ENCODE measurements at places on chromosomes 5 and 9.

GRCh38 chr9:137669261-137669672 is 50.5 kb downstream of the EHMT1 start:
- no peaks in the 10 kb centered on the region for H3K36me3 ChIP-seq
- no peak overlapping the region for H3K27ac ChIP-seq
- no peak overlapping the region for H3K4me3 ChIP-seq
- no peaks in the 10 kb centered on the region for H3K27me3 ChIP-seq

- no peaks in the 10 kb centered on the region for H3K36me3 ChIP-seq
- no peak for DNase-seq
- peak overlapping the region; percentile 64 for H3K27ac ChIP-seq
- peaks cover 29% of the 10 kb centered on the region for H3K4me1 ChIP-seq
Observed at GRCh38 chr9:76161106-76161505, 233.1 kb downstream of the RFK start.

- H3K27me3 ChIP-seq = no peaks in the 10 kb centered on the region
- no peak overlapping the region for H3K27ac ChIP-seq
- H3K4me1 ChIP-seq = peaks cover 27% of the 10 kb centered on the region
- no peak overlapping the region for H3K4me3 ChIP-seq
- H3K36me3 ChIP-seq = no peaks in the 10 kb centered on the region
- DNase-seq = no peak
Observed at GRCh38 chr9:68777070-68777763, 72.2 kb downstream of the PIP5K1B start.

GRCh38 chr5:60679816-60680215 is 20.1 kb downstream of the DEPDC1B start:
- H3K27me3 ChIP-seq = no peaks in the 10 kb centered on the region
- DNase-seq = no peak
- H3K4me1 ChIP-seq = no peaks in the 10 kb centered on the region

- no peak overlapping the region for H3K4me3 ChIP-seq
- H3K27ac ChIP-seq = peak overlapping the region; percentile 12
- no peaks in the 10 kb centered on the region for H3K36me3 ChIP-seq
- no peak for DNase-seq
Observed at GRCh38 chr9:114282926-114283325, 40.0 kb upstream of the ORM1 start.

DNA sequence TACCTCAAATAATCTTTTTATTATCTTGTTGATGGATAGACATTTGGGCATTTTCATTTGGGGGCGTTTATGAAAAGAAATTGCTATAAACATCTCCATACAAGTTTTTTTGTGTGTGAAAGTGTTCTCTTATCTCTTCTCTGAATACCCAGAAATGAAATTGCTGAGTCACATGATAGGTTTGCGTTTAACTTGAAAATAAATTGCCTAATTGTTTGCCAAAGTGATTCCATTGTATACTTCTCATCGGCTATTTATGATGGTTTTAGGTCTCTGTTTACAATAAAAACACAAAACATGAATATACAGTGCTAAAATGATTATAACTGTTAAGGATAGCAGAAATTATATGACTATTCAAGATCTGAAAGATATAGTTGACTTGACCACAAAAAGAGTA is 361.7 kb downstream of the TAF11L14 start:
- H3K36me3 ChIP-seq = no peaks in the 10 kb centered on the region
- no peak overlapping the region for H3K27ac ChIP-seq
- H3K4me1 ChIP-seq = no peaks in the 10 kb centered on the region
- DNase-seq = no peak

DNA sequence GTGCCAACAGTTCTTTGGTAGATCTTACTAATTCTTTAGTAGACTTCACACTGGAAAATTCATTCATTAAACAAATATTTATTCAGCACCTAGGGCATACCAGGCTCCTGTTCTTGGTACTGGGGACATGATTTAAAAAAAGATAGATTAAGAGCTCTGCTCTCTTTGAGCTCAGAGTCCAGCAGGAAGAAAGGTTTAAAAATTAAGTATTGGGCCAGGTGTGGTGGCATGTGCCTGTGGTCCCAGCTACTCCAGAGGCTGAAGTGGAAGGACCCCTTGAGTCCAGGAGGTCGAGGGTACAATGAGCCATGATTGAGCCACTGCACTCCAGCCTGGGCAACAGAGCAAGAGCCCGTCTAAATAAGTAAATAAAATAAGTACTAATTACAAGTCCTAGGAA is 41.4 kb downstream of the ENC1 start:
- H3K27me3 ChIP-seq = no peaks in the 10 kb centered on the region
- no peaks in the 10 kb centered on the region for H3K4me1 ChIP-seq
- no peak overlapping the region for H3K27ac ChIP-seq
- DNase-seq = no peak
- H3K4me3 ChIP-seq = no peak overlapping the region

DNA sequence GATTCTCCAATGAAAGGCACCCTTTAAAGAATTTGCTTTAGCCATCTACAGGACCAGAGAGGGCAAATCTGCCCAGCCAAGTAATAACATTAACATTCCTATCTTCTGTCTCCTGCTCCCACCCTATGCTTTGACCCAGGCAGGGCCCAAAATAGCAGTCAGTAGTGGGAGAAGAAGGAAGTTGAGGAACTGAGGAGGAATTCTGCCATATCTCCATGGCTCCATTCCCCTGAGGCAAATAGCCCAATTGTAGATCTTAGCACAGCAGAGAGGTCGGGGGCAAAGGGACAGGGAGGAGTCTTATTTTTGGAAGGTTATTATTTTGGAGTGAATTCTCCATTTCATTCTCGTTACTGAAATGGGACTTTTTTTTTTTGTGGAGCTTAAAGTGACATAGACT is 111.1 kb upstream of the IFNK start:
- H3K36me3 ChIP-seq = no peaks in the 10 kb centered on the region
- peaks cover 38% of the 10 kb centered on the region for H3K4me1 ChIP-seq
- no peak for DNase-seq
- H3K27me3 ChIP-seq = no peaks in the 10 kb centered on the region

DNA sequence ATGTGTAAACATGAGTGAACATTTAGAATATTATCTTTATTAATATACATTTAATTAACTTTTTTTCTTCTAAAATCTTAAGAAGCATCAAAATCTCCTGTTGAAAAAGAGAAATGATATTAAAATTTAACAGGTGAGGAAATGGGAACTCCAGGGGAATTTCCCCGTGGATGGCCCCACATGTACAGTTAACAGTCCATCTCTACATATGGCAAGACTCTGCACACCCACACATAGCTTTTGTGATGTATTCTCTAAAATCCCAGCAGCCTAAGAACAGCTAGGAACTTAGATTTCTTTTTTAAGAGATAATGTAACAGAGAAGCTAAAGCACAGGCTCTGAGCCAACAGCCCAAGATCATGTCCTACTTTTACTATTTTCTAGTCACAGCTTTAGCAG is 556.3 kb upstream of the RGMB start:
- H3K27me3 ChIP-seq = no peaks in the 10 kb centered on the region
- no peaks in the 10 kb centered on the region for H3K36me3 ChIP-seq
- H3K4me1 ChIP-seq = no peaks in the 10 kb centered on the region
- H3K4me3 ChIP-seq = no peak overlapping the region

GRCh38 chr5:83368835-83369234 is 102.7 kb upstream of the VCAN start:
- DNase-seq = no peak
- H3K27me3 ChIP-seq = no peaks in the 10 kb centered on the region
- H3K36me3 ChIP-seq = no peaks in the 10 kb centered on the region
- H3K4me3 ChIP-seq = no peak overlapping the region
- H3K27ac ChIP-seq = no peak overlapping the region
- H3K4me1 ChIP-seq = no peaks in the 10 kb centered on the region

GRCh38 chr9:78158286-78158685 is 77.6 kb upstream of the CEP78 start:
- no peaks in the 10 kb centered on the region for H3K4me1 ChIP-seq
- H3K27ac ChIP-seq = no peak overlapping the region
- DNase-seq = no peak
- H3K27me3 ChIP-seq = no peaks in the 10 kb centered on the region
- no peak overlapping the region for H3K4me3 ChIP-seq
- H3K36me3 ChIP-seq = no peaks in the 10 kb centered on the region

DNA sequence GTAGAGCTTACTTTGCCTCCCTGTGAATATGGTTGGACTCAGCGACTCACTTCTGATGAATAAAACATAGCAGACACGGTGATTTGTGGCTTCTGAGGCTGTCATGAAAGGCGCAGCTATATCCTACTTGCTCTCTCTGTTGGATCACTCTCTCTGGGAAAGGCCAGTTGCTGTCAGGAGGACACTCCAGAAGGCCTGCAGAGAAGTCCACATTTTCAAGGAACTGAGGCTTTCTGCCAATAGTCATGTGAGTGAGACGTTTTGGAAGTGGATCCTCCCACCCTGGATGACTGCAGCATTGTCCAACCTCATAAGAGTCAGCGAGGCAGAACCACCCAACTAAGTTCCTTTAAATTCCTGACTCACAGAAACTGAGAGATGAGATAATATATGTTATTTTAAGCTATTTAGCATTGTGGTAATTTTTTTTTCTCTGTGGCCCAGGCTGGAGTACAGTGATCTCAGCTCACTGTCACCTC is 156.0 kb upstream of the MAST4 start:
- no peaks in the 10 kb centered on the region for H3K36me3 ChIP-seq
- no peak overlapping the region for H3K27ac ChIP-seq
- H3K27me3 ChIP-seq = no peaks in the 10 kb centered on the region
- peaks cover 8% of the 10 kb centered on the region for H3K4me1 ChIP-seq
- DNase-seq = no peak

Measured in vagina (tissue), 2 donors.